ENCODE measurements at places on chromosomes 5 and 9.

GRCh38 chr5:177588413-177588909, 3.5 kb upstream of the TMED9 start:
- DNase-seq: no peak

DNA sequence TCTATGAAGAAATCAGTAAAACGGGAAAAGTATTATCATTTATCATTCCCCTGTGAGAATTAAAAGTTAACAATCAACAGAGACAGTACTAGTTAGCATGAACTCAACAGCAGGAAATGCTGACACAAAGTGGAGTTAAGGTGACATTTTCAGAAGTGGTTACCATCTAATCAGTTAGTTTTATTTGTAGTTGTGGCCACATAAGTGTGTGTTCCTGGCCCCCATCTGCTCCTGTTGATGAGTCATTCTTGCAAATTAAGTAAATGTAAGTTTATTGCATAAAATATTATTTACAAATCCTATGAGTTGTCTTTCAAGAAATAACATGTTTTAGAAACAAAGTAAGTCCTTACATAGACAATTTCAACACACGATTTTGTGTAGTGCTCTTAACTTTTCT, 8.9 kb upstream of the BNC2 start:
- no peak for DNase-seq

DNA sequence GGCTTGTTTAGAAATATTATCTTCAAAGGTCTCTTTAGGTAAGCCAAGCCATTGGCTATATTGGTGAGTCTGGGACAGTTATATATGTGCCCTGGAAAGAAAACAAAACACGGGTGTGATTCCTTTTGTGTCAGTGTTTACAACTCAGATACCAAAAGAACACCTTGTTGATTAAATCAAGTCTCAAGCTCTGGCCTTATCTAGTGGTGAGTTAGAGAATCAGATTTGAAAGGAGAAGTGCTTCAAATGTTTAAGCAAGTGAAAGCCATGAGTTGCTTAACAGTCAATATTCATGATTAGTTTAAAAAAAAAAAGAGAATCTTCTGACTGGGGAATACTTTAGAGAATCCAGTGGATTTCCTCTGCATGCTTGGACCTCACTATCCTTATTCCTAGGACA, 68.3 kb downstream of the IQGAP2 start:
- DNase-seq: no peak

DNA sequence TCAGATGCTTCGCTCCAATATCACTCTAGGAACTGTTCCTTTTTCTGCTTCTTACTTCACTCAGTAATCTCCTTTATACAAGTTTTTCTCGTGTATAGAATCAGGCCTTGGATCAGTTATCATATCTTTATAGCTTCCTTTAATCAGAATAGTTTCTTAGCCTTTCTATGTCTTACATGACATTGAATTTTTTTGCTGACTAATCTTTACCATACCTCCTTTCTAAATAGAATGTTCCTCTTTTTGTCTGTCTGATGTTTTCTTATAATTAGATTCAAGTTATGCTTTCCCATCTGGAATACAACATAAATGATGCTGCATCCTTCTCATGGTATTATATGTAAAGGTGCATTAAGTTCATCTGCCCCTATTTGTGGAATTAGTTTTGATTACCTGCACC, 40.2 kb upstream of the TYRP1 start:
- no peak for DNase-seq

DNA sequence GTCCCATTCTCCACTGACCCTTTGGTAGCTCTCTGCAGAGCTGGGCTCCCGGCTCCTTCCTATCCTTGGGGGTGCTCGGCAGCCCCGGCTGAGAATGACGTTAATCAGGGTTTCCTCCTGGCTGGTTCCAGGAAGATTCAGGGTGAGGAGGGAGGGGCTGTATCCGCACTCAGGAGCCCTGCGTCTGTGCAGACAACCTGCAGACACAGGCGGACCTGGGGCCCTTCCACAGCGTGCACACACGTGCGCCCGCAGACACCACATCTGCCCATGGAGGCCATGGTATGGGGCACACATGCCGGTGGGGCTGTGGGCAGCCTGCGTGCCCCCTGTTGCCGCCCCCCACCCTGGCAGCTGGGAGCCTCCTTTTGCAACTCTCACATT, 66.6 kb upstream of the RNU6ATAC start:
- no peak for DNase-seq

- no peak for DNase-seq
These were observed 84.4 kb upstream of the HSPA9 start for GRCh38 chr5:138659561-138659960.
